ENCODE measurements at places on chromosomes 6 and 20. TPM values are rescaled to one million over a fixed set of nuclear protein-coding genes. Genes with fewer than 3 reads are reported as not detected.

Gene SLC22A3
- total RNA-seq = not detected

Gene SUMO4
- 2.4 TPM for total RNA-seq

Gene FOXC1
- 14.1 TPM for total RNA-seq

Gene SFTA2
- not detected for total RNA-seq

Gene HUS1B
- 0.98 TPM for total RNA-seq

Gene FAM210B
- 54.2 TPM for total RNA-seq

Gene CST2
- total RNA-seq = not detected

Gene FOXQ1
- total RNA-seq = not detected

Gene C6orf141
- total RNA-seq = 30.7 TPM
